ENCODE measurements at places on chromosomes 3 and 15.

- DNase-seq, result no peak
These were observed 98.1 kb upstream of the TGFBR2 start for GRCh38 chr3:30508339-30508738.

DNA sequence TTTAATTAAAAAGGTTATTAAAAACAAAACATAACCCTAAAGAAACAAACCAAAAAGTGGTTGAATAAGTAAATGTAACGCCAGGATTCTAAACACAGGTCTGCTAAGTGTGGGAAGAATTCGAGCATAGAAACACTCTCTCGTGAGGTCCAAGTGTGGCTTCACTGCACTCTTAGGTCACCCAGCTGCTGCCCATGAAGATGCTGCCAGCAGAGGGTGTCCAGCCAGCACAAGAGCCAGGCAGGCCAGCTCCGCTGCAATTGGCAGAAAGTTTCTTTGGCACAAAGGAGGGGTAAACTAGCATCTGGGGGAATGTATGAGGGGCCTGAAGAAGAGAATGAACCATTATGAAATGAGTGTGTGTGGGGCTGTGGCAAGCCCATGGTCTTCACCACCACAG lies 215.7 kb upstream of the FEZF2 start:
- DNase-seq, result no peak

DNA sequence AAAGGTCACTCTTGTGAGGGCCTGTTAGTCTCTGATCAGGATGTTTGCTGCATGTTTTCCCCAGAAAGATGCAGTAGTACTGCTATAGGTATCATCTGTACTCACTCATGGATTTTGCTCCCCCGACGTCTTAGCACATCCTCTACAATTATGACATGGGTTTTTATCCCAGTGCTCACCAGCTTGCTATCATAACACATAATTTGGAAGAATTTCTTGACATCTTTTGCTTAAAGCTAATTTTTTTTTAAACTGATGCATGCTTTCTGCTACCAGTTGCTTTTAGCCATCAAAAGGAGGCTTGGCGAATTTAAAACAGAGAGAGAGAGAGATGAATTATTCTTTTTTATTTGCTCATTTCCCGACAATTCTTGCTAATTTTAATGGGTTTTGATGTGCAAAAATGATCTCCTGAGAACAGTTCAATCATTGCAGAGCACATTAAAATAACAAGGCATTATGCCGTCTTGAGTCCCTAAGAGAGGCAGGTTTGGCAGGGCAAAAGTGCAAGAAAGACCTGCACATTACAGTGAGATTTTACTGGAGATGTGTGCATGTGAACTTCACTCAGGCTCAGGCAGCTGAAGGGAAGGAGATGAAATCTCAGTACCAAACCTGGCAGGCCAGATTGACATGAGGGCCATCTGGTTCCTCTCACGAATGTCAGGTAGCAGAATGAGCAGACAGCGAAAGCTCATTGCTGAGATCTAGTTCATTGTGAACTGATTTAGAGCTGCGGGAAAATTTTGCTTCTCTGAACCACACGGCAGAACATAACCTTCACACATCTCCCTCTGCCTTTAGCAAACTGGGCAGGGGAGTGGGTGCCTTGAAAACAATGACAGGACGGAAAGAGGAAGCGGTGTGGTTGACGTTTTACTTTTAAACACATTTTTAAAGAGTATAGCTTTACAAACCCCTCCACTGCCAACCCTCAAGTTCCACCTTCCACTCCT lies 25.9 kb upstream of the GOLGA8B start:
- DNase-seq, result no peak

GRCh38 chr15:31389576-31389975 lies 62.9 kb downstream of the KLF13 start:
- DNase-seq, result no peak

GRCh38 chr3:190696777-190697501 lies 165.6 kb downstream of the GMNC start:
- no peak for DNase-seq

DNA sequence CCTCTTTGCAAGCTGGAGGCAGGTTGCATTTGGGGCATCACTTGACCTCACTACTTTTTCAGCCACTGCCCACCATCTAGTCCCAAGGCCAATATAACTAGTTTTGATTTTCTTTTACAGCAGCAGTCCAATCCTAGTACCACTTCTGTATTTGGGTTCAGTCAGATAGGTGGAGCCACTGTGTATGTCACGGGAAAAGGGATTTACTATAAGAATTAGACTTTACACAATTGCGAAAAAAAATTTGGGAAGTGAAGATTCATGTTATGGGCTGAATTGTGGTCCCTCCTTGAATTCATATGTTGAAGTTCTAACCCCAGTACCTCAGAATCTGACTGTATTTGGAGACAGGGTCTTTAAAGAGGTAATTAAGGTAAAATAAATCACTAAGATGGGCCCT lies 37.4 kb upstream of the NMNAT3 start:
- DNase-seq, result no peak

All from stimulated activated CD4-positive, alpha-beta T cell treated with anti-CD3 and anti-CD28 coated beads, Interleukin-15, amount 100 ng/mL, for 24 hours (primary cell).